ENCODE measurements at places on chromosomes 11 and 22. TPM values are rescaled to one million over a fixed set of nuclear protein-coding genes. Genes with fewer than 3 reads are reported as not detected.
A peak's percentile ranks its signal among the peaks of the same experiment; 100 is the strongest.

DNA sequence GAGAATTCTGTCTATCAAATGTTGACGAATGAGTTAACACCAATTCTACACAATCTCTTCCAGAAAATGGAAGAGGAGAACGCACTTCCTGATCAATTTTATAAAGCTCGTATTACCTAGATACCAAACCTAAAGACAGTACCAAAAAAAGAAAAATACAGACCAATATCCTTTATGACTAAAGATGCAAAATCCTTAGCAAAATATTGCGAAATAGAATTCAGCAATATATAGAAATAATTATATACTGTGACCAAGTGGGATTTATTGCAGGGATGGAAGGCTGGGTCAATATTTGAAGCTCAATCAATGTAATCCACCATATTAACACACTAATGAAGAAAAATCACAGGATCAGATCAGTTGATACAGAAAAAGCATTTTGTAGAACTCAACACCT lies 25.6 kb downstream of the SMARCB1 start:
- no peak for DNase-seq
- peaks cover 38% of the 10 kb centered on the region for H3K36me3 ChIP-seq
- H3K27ac ChIP-seq = no peak overlapping the region
- no peaks in the 10 kb centered on the region for H3K27me3 ChIP-seq
- no peaks in the 10 kb centered on the region for H3K4me1 ChIP-seq

- H3K27me3 ChIP-seq = no peaks in the 10 kb centered on the region
- no peaks in the 10 kb centered on the region for H3K4me1 ChIP-seq
- no peak for DNase-seq
- H3K27ac ChIP-seq = no peak overlapping the region
- H3K36me3 ChIP-seq = no peaks in the 10 kb centered on the region
- no peak overlapping the region for H3K4me3 ChIP-seq
Observed at GRCh38 chr11:21877151-21877550, 315.7 kb upstream of the ANO5 start.

DNA sequence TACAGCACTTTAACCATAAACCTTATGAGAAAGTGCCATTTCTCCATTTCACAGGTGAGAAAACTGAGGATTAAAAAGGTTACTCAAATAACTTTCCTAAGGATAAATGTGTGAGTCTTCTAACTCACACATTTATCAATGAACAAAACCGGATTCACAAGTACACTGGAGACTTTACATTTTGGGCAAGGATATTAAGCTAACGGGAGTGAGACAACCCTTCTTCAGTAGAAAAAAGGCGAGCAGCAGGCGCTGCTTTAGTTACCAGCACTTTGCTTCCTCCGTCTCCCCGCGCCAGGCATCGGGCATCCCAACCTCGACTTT lies 356 bp upstream of the TTC12 start:
- H3K27me3 ChIP-seq = no peaks in the 10 kb centered on the region
- peaks cover 27% of the 10 kb centered on the region for H3K4me1 ChIP-seq
- peak overlapping the region; percentile 89 for H3K4me3 ChIP-seq
- DNase-seq = no peak
- peaks cover 22% of the 10 kb centered on the region for H3K36me3 ChIP-seq

- no peak overlapping the region for H3K27ac ChIP-seq
- peaks cover 10% of the 10 kb centered on the region for H3K4me1 ChIP-seq
- peak; percentile 61 for DNase-seq
- no peaks in the 10 kb centered on the region for H3K36me3 ChIP-seq
Observed at GRCh38 chr11:120147094-120147949, 9.4 kb upstream of the TRIM29 start.

- peaks cover 3% of the 10 kb centered on the region for H3K4me1 ChIP-seq
- no peak for DNase-seq
- H3K27ac ChIP-seq = no peak overlapping the region
- peaks cover 11% of the 10 kb centered on the region for H3K27me3 ChIP-seq
- H3K4me3 ChIP-seq = no peak overlapping the region
Observed at GRCh38 chr22:19630614-19631013, 83.7 kb upstream of the SEPTIN5 start.

YPEL1 gene
- total RNA-seq = 19.3 TPM

PATE4 gene
- not detected for total RNA-seq

OPCML gene
- total RNA-seq = 0.79 TPM

INS gene
- total RNA-seq = 1,584 TPM

HBB gene
- not detected for total RNA-seq

PANX3 gene
- not detected for total RNA-seq

Data from type B pancreatic cell (in vitro differentiated cells).